GM04504 (cell line): ENCODE measurements at places on chromosomes 3 and 15.

- DNase-seq: no peak
Observed at GRCh38 chr3:37819591-37819990, 42.1 kb upstream of the CTDSPL start.

DNA sequence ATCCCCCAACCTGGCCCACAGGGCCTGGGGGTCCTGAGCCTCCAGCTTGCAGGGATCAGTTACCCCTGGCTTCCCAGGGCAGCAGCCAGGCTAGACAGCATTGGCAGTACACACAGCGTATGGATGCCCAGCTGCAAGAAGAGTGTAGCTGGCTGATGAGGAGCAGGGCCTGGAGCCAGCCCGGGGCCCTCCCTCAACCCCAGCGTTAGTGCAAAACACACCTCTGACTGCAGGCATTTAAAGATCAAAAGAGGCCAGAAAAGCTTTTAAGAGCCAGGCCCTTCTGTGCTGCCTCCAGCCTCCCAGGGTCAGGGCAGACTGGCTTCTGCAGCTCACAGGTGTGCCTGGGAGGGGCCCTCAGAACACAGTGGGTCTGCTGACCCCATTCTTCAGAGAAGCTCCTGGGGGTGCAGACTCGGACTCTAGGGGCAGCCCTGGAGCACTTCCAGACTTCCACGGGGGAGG is 110.6 kb downstream of the ETFA start:
- no peak for DNase-seq

- no peak for DNase-seq
Observed at GRCh38 chr3:113211330-113212149, at the start of gene BOC. TSS of gene BOC (plus strand) at chr3:113211557. CDS start at chr3:113249803, 38,246 bp downstream.

GRCh38 chr15:33638453-33638852 is 327.7 kb downstream of the RYR3 start:
- DNase-seq: no peak

GRCh38 chr3:116453666-116454346 is 8.5 kb upstream of the LSAMP start:
- no peak for DNase-seq

GRCh38 chr15:41905036-41905793 is 11.4 kb upstream of the SPTBN5 start:
- no peak for DNase-seq

- no peak for DNase-seq
Observed at GRCh38 chr3:156818273-156818651, 7.9 kb upstream of the LEKR1 start.

GRCh38 chr3:13015286-13016082 is 57.7 kb downstream of the IQSEC1 start:
- DNase-seq: no peak
